A172 (cell line): ENCODE measurements at places on chromosomes 12 and 14.

DNA sequence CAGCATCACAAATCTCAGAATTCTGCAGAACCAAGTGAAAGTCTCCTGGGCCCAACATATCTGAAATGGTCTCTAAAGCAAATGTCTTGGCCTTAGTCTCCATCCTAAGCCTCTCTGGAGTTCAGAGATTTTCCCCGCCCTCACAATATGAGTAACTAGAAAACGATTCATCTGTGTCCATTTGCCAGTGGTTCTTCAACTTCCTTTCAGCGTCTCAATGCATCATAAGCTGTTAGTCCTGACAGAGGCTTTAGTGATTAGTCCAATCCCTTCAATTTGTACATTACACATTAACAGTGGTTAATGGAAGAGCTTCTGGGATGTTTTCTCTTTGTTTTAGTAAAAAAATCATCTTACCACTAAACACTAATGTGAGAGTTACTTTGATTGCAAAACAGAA is 17.4 kb downstream of the NPC2 start:
- no peak for DNase-seq

DNA sequence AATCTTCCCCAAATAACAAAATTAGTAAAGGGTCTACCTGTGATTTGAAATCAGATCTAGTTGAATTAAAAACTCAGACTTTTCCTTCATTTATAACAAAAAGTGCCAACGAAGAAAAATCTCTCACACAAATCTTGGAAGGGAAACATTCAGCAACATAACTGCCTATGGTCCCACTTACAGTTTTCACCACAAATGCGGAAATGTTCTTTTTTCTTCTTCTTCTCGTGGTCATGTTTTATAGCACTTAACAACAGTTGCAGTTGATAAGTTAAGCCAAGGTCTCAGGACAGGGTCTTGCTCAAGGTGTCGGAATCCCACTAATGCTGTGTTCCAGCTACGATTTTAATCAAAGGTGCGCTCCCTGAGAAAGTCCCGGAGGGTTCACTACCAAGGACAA is 10.1 kb downstream of the RNASE6 start:
- DNase-seq: no peak

DNA sequence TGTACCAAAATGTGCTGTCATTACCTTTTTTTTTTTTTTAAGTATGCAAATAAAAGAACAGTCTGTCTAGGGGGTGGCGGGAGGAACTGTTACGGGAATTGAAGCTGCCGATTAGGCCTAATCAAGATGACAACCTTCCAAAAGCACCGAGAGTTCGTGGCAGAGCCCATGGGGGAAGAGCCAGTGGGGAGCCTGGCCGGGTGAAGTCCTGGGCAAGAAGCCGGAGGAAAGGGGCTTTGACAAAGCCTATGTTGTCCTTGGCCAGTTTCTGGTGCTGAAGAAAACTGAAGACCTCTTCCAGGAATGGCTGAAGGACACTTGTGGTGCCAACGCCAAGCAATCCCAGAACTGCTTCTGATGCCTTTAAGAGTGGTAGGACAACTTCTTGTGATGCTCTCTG is 42.6 kb downstream of the ACTN1 start:
- no peak for DNase-seq

GRCh38 chr12:122394626-122395194 is 27.8 kb downstream of the CLIP1 start:
- no peak for DNase-seq
